Hematopoietic multipotent progenitor cell treated with erythropoietin and hydrocortisone succinate and interleukin-3 and kit ligand, for 8 days (in vitro differentiated cells): ENCODE measurements at places on chromosomes 2 and 18.

DNA sequence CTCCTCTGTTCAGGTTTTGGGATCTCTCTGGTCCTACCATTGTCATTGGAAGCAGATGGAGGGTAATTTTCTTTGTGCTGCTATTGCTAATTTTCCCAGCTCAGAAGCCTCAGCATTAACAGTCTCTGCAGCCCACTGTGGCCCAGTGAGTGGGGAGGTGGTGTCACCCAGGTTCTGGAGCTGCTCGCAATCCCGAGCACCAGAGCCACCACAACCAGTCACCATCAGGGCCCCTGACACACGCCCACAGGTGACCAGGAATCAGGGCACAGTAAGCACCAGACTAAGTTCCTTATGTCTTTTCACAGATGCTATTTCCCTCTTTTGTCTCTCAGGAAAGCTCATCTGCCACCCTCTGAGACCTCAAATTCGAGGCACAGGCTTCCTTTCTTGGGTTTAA is 87.9 kb downstream of the SEPTIN10 start:
- no peak for DNase-seq

DNA sequence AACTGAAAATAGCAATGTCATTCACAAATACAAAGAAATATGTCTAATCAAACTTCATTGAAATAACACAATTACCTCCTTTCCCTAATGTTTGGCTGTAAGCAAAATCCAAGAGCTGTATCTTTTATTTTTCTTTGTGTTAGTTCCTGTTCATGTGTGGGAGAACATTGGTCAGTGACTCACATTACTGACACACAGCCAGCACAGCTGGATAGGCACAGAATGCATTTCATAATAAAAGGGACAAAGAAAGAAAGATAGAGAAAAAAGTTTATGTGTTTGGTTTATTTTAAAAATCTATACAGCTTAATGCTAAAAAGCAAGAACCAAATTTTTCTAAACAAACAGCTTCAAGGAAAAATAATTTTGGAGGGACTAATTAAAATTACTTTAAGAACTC is 185.6 kb upstream of the COL3A1 start:
- no peak for DNase-seq

- no peak for DNase-seq
Observed at GRCh38 chr2:152523091-152523490, 188.1 kb downstream of the FMNL2 start.

DNA sequence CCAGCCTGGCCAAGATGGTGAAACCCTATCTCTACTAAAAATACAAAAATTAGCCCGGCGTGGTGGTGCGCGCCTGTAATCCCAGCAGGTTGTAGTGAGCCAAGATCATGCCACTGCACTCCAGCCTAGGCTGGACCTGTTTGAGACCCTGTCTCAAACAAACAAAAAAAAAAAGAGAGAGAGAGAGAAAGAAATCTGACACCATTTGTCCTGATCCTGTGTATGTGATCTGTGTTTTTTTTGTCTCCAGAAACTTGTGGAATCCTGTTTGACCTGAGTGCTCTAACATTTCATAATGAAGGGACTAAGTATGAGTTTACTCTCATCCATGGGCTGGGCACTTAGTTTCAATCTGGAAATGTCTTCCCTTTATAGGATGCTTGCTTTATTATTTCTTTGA is 6.4 kb upstream of the ITPRIPL1 start:
- no peak for DNase-seq

GRCh38 chr2:136006658-136007057 is 21.2 kb upstream of the DARS1 start:
- DNase-seq, result no peak

- DNase-seq, result no peak
Observed at GRCh38 chr2:200311139-200311538, 4.6 kb downstream of the SPATS2L start.

DNA sequence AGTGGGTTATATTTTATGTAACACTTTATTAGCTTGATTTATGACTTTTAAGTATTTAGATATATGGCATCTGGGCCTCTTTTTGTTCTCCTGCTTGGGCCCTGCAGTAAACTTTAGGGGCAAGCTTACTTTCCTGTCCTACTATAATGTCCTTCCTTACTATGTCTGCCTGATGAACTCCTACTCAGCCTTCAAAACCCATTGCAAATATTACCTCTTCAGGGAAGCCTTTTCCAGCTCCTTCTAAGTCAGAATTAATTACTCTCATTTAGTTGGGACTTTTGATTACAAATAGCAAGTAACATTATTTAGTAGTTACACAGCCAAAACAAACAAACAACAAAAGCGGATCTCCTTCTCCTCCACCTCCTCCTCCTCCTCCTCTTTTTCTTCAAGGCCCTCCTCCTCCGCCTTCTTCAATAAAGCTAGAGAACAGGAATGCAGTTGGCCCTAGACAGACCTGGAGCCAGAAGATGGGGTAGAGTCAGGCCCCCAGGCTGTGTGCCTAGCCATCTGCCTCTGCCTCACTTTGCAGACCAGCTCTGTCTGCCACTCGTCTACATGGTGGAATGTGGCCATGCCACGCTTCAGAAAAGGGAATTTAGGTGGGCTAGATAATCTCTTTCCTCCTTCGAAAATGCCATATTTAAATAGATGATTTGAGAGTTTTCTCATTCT is 301.2 kb downstream of the SP3 start:
- no peak for DNase-seq

DNA sequence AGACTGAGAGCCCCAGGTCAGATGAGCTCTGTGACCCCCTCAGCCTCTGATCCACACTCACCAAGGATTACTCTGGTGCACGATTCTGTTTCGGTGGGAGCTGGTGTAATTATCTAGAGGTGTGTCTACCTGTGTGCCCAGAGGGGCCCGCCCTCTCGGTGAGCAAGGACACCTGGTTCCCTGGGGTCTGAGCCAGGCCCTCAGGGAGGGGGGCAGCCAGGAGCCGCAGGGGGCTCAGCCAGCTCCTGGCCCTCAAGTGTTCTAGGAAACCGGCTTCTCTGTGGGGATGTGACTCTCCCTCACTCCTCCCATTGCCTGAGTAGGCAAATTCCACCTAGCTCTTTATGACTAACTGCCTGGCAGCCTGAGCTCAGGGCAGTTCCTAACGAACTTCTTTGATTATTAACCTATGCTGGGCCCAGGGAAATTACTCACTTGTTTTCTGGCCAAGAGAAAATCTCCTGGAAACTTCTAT is 17.4 kb downstream of the AGAP1 start:
- DNase-seq, result no peak

DNA sequence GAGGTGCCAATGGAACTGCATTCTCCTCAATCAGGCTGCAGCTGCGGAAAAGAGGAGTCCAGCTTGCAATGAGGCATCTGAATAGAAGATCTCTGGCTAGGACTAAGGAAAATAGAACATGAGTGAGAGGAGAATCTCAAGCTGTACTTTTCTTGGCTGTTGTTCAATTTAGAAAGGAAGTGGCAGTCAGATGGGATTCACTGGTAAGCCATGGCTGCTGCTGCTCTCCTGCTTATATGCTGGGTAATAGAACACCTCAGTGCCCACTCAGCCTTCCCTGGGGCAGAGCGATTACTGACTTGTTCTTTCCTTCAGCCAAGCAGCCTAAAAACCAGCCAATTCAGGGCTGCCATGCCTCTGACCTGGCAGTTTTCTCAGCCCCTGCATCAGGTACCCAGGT is 17.6 kb upstream of the CHST9 start:
- DNase-seq, result no peak

GRCh38 chr2:100802066-100802465 is 17.9 kb upstream of the NPAS2 start:
- DNase-seq, result no peak

DNA sequence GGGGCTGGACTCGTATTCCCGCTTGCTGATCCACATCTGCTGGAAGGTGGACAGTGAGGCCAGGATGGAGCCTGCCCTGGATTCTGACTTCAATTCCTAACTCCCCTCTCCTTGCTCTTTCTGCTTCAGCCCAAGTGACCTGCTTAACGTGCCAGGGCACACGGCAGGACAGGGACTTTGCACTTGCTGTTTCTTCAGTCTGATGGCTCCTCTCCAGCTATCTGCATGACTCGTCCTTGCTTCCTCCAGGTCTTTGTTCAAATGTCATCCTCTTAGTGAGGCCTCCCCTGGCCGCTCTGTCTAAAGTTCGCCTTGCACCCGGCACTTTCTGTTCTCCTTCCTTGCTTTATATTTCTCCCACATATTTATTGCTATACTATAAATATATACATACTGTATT is 357.6 kb downstream of the MTX2 start:
- no peak for DNase-seq

DNA sequence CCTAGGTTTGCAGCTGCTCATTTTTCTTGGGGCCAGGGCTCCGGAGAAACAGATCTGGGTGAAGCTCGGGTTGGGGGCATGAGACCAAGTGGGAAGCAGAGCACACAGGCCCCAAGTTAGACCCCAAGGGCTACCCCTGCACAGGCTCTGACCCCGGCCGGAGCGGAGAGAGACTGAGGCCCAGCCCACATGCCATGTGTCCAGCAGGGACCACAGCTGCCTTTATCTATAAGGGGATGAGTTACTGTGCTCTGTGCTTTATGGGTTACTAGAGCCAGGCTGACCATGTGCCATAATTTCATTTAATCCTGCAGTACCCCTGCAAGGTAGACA is 30.3 kb upstream of the PRLH start:
- no peak for DNase-seq

DNA sequence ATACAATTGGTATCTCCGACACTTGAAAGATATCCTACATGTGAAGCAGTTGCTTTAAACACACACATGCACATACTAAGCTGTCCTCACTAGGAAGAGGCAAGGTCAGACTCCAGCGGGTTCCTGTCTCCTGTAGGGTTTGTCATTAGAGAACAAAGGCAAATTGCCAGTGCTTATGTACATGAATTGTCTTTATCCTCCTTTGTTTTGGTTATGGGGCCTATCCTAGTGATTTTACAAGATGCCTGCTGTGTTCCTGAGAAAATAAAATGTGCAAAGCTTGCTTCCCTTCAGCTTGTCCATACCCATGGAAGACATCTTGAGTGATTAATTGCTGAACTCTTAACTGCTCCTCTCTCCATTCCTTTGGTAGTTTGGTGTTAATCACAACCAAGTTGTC is 86.7 kb upstream of the SLC39A10 start:
- no peak for DNase-seq

DNA sequence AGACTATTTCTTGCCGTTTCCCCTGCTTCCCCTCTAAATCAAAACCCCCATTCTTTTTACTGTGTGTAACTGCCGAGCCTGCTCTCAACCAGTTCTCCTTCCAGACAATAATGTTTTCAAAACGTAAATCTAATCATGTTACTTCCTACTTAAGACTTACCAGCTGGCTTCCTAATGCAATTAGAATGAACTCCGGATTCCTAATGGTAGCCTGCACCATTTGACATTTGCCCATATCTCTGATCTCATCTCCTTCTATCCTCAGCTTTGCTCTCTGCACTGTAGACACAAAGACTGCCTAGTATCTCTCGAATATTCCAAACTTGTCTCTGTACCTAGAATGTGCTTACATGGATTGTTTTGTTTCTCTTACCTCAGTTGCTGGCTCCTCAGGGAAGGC is 12.9 kb downstream of the TTL start:
- no peak for DNase-seq

GRCh38 chr2:171008550-171009205 is 79.6 kb downstream of the GORASP2 start:
- no peak for DNase-seq

DNA sequence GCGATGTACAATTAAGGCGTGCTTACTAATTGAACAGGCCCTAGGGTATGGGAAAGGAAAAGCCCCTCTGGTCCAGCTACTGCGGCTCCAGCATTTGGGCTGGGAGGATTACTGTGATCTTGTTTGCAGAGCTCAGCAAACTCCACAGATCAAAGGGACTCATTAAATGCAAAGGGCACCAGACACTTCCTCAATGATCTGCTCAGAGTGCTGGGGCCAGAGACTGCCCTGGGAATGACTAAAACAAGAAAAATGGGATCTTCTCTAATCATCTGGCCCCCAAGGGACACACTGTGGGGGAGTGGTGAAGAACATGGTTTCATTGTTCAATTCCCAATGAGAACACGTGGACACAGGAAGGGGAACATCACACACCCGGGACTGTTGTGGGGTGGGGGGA is 85.0 kb downstream of the MARCHF4 start:
- no peak for DNase-seq

- no peak for DNase-seq
Observed at GRCh38 chr2:226002438-226002837, 602.9 kb downstream of the NYAP2 start.

DNA sequence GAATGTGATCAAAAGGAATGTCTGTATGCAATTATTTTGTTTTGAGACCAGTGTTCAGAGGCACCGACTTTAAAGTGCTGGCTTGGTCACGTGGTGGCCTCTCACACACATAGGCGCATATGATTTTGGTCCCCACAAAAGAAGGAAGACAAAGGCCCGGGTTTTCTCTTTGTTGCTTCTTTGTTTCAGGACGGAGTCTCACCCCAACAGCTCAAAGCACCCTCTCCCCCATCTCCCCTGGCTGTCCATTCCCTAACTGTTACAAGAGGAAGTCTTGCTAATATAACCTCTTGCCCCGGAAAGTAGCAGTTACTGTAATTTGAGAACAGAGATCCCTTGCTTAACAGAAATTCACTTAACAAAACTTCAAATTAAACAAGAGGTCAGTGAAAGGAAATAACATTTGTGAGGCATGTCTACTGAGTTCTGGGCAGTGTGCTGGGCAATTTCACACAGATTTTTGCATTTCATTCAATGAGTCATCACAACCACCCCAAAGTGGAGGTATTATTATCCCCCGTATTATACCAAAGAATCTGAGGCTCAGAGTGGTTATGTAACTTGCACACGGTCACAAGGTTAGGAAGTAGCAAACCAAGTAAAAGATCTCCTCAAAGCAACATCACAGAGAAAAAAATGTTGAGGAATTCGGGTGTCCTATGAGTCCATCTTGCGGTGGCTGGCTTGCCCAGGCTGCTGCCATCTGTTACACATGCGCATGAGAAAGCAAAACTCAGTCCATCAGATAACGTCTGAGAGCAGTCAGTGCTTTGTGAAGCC is 75.8 kb downstream of the SDC1 start:
- DNase-seq, result no peak

DNA sequence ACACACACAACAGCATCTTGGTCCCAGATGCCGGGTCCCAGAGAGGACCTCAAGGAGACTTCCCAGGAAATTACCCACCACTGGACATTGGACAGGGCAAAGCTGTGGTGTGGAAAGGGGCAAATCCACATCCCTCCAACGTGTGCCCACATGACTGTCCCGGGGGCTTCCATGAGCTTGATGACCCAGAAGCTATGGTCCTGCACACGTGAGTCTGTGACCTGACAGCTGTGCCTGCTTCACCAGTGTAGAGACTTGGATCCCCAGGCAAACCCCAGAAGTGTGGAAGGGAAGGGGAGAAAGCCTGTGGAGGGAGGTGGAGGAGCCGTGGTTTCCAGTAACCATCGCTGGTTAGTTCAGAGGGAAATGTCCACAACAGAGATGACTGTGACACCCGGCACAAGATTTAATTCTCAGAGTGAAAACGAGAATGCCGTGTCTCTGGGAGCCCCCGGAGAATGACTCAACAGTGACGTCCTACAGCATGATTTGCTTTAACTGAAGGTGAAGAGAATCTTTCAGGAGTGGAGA is 19.1 kb upstream of the GPR55 start:
- DNase-seq, result no peak

DNA sequence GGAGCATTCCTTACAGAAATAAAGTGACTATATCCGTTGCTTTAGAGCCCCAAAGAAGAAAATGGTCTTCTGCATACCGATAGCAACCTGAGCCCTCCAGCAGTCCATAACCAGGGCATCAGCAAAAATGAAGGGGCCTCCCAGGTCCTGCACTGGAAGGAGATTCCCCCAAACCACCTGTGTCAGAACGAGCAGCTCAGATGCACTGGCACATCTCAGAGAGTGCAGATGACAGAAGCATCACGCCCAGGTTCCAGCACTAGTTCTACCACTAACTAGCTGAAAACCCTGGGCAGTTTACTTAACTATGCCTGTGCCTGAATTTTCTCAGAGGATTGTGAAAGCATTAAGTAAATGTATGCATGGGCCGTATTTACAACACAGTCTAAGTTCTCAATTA is 466.7 kb upstream of the MYT1L start:
- DNase-seq, result no peak
